Stimulated activated CD4-positive, alpha-beta T cell treated with anti-CD3 and anti-CD28 coated beads, Interleukin-12 subunit alpha, Interleukin-12 subunit beta, amount 100 ng/mL, for 48 hours (primary cell): ENCODE measurements at places on chromosomes 1 and 21.

DNA sequence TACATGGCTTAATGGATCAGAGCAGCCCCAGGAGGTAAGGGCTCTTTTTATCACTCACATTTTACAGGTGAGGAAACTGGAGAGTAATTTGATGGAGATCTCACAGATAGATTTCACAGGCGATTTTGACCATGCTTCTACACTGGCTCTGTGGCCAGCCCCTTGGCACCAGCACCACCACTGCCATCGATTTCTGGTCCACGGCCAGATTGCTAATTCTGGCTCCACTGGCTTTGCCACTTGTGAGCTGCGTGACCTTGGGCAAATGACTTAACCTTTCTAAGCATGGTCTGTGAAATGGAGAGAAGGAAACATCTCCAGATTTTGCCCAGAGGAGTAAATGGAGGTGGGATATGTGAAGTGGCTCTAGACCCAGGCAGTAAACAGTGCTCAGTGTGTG, 32.6 kb downstream of the KCNC4 start:
- DNase-seq: no peak

DNA sequence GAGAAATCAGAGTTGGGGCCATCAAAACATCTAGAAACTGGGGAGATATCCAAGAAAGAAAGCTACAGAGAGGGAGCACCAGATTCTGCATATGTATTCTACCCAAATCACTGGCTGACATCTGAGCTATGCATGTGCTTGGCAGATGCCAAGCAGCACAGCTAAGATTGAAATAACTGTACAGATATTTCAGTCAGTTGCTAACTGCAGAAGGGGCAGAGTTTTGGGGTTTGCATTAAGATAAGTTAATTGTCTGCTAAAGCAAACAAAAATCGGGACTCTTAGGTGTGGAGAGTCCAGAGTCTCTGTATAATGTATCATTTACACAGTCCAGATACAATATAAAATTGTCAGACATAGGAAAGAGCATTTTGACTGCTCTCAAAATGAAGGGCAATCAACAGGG, 437.1 kb downstream of the PTBP2 start:
- no peak for DNase-seq

GRCh38 chr1:77031106-77031662, 163.9 kb downstream of the ST6GALNAC5 start:
- no peak for DNase-seq

DNA sequence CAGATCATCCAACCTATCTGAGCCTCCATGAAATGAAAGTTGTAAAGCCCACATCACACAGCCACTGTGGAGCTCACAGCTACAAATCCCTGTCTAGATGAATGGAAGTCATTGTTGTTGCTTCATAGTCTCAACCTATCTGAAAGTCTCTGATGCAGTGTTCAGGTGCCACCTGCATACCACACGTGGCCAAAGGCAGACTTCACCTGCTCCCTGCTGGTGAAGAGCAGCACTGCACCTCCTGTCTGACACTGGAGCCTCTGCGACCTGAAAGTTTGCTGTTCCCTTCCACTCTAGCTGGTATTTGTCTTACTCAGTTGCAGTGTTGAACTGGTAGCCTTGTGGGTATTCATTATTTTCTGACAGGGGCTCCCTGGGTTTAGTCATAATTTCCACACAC, 18.4 kb downstream of the LORICRIN start:
- no peak for DNase-seq

DNA sequence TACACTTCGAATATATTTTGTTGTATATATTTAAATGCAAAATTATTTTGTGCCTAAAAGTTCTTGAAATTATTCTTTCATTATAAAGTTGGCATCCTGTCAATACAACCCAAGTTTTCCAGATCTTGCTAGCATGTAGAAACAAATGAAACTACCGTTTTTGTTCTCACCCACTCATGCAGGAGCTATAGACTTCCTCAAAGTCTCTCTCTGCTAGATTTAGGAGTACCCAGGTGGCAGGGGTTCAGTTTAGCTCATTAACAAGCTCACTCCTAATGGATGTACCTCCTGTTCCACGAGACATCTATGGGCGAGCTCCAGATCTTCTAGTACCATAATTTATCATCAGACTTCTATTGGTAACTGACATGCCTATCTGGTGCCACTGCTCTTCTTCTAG, 390.2 kb upstream of the POU3F1 start:
- DNase-seq: no peak

DNA sequence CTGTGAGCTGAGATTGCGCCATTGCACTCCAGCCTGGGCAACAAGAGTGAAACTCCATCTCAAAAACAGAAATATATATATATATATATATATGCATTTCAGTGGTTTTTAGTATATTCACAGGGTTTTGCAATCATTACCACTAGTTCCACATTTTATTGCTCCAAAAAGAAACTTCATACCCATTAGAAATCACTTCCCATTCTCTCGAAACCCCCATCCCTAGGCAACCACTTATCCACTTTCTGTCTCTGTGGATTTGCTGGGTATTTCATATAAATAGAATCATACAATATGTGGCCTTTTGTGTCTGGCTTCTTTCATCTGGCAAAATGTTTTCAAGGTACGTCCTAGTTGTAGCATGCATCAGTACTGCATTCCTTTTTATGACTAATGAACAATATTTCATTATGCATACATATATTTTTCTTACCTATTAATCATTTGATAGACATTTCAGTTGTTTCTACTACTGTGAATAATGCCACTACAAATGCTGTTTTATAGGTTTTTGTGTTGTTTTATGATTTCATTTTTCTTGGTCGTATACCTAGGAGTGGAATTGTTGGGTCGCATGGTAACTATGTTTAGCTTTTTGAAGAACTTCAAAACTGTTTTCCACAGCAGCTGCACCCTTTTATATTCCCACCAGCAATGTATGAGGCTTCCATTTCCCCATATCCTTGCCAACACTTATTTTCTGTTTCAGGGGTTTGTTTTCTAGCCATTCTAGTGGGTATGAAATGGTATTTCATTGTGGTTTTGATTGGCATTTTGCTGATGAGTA, 95.9 kb downstream of the PHTF1 start:
- no peak for DNase-seq

DNA sequence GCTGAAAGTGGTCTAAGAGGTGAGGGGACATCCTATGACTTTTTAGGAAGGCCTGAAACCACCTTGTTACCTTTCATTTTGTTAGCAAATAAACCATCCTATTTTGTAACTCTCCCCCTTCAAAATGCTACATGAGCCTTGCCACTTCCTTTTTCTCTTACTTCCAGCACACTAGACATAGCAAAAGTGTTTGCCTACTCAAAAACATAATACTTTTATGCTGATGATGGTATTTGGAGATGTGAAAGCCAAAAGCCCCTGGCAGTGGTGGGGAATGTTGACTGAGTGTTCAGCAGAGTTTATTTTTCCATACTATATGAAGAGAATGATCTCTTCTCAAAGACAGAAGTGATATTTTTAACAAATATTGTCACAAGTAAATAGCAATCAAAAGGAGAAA, 134.2 kb downstream of the EDEM3 start:
- no peak for DNase-seq

- DNase-seq: no peak
Observed at GRCh38 chr1:90710579-90711536, 6.2 kb downstream of the BARHL2 start.

- no peak for DNase-seq
Observed at GRCh38 chr1:176692988-176693696, 230.2 kb downstream of the PAPPA2 start.

DNA sequence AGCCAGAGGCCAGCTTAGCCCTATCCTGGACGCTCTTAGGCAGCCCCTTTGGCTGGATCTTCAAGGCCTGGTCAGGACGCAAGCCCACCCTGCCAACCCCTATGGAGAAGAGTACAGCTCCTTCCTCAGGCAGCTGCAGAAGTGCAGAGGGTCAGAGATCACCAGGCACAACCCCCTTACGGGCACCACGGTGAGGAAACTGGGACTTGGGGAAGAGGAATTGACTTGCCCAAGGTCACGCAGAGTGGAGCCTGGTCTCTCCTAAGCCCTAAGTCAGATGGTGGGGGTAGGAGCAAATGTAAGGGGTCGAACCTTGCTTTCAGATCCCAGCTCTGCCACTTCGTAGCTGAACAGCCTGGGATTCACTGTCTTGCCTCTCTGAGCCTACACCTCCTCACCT, 3.7 kb downstream of the E2F2 start:
- DNase-seq: no peak

DNA sequence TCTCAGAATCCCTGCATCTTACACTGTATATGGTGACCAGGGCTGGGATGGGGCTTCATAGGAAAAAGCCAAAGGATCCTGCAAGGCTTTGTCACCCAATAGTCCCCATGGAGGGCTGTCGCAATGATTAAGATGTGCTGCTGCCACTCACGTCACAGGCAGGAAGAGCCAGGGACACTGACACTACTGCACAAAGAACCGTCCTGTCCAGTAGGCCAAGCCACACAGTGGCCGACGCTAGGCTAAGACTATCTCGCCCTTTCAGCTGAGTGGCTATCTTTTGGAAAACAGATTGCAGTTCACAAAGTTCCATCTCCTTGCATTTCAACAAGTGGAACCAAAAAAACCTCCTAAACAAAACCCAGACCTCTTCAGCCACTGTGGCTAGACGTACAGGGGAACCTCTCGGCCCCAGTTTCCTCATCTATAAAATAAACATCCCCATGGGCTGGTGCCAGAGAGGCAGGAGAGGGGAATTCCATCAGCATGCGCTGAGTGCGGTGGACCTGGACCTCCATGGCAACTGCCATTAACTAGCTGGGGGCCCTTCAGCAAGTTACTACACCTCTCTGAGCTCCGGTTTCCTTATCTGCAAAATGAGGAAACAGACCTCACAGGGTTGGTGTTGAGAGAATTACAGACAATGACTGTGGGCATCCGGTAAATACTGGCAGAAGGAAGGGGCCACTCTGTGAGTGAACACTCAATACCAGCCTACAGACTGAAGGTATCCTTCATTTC, 8.7 kb downstream of the CAPZB start:
- DNase-seq: no peak

- no peak for DNase-seq
Observed at GRCh38 chr21:43315244-43316137, 111.4 kb downstream of the SIK1 start.

GRCh38 chr1:194225821-194226220, 1039.4 kb upstream of the B3GALT2 start:
- DNase-seq: no peak

- peak; percentile 63 for DNase-seq
Observed at GRCh38 chr1:41812051-41812450, 106.7 kb downstream of the HIVEP3 start.

- no peak for DNase-seq
Observed at GRCh38 chr1:160503087-160503486, 20.0 kb downstream of the SLAMF6 start.

DNA sequence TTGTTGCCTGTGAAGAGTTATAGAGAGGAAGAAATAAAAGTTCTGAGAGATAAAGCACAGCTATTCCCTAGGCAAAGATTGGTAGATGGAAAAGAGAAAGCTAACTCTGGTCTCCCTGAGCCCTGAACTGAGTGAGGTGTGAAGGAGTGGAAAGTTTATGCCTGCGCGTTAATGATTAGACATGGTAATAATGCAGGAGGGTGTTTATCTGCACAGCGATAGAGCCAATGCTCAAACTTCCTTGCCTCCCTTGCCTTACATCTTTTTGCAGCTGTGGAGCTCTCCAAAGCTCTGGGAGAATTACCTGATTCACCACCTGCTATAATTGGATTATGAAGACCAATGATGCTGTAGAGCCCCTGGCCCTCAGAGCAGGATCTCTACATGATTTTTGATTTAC, 32.8 kb upstream of the CHRM3 start:
- DNase-seq: no peak

DNA sequence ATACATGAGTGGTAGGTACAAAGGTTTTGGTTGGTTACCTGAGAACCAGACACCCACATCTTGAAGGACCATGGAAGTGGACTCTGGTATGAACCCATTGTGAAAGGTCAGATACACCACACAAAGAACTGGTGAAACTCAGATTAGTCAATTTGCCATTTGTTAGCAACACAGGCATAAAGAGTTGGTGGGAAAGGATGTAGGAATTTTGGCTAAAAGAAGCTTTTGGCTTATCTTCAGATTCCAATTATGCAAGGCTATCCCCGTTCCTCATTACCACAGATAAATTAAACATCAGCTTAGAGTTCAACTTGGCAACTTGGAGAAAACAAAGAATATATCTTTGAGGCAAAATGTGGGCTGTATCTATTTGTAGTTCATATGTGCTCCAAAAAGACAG, 87.0 kb upstream of the IRF2BP2 start:
- no peak for DNase-seq

GRCh38 chr21:37671381-37671780, 244.9 kb downstream of the KCNJ6 start:
- DNase-seq: no peak

- DNase-seq: no peak
Observed at GRCh38 chr1:85603086-85603880, 22.7 kb downstream of the CCN1 start.

- no peak for DNase-seq
Observed at GRCh38 chr21:31671931-31672330, 12.4 kb downstream of the SOD1 start.

GRCh38 chr21:41369105-41369919, 7.5 kb downstream of the MX2 start:
- DNase-seq: peak; percentile 24

- no peak for DNase-seq
Observed at GRCh38 chr1:50783286-50783685, 176.8 kb downstream of the FAF1 start.

- DNase-seq: no peak
Observed at GRCh38 chr21:39670701-39671100, 58.0 kb downstream of the B3GALT5 start.

GRCh38 chr1:244957525-244957924, 93.2 kb upstream of the HNRNPU start:
- DNase-seq: no peak

DNA sequence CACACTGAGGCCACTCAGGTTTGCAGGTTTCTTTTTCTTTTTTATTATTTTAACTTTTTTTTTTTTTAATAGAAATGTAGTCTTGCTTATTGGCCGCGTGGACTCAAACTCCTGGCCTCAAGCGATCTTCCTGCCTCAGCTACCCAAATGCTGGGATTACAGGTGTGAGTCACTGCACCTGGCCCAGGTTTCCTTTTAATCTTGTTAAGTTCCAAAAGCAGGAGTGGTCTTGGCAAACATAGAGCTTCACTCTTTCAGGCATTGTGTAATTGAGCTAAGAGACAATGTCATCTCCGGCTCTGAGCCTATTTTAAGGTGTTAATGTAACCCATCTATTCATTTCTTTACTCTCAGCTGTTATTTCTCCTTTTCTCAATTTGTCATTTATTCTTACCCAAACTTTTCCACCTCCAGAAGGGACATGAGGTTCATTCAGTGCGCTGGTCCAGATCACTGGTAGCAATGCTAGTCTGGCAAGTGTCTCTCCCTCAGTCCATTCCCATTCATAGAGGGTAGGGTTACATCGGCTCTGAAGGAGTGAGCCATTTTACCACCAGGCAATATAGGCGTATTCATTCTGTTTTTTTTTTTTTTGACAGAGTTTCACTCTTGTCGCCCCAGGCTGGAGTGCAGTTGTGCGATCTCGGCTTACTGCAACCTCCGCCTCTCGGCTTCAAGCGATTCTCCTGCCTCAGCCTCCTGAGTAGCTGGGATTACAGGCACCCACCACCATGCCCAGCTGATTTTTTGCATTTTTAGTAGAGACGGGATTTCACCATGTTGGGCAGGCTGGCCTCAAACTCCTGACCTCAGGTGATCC, 11.3 kb upstream of the MFSD2A start:
- DNase-seq: no peak

- DNase-seq: no peak
Observed at GRCh38 chr1:33305816-33306652, 14.9 kb downstream of the A3GALT2 start.
